ENCODE measurements at places on chromosomes 3 and 15. TPM values are rescaled to one million over a fixed set of nuclear protein-coding genes. Genes with fewer than 3 reads are reported as not detected.

Gene P2RY1
- total RNA-seq: 20.2 TPM

Gene PYGO1
- total RNA-seq: 7.9 TPM

DNA sequence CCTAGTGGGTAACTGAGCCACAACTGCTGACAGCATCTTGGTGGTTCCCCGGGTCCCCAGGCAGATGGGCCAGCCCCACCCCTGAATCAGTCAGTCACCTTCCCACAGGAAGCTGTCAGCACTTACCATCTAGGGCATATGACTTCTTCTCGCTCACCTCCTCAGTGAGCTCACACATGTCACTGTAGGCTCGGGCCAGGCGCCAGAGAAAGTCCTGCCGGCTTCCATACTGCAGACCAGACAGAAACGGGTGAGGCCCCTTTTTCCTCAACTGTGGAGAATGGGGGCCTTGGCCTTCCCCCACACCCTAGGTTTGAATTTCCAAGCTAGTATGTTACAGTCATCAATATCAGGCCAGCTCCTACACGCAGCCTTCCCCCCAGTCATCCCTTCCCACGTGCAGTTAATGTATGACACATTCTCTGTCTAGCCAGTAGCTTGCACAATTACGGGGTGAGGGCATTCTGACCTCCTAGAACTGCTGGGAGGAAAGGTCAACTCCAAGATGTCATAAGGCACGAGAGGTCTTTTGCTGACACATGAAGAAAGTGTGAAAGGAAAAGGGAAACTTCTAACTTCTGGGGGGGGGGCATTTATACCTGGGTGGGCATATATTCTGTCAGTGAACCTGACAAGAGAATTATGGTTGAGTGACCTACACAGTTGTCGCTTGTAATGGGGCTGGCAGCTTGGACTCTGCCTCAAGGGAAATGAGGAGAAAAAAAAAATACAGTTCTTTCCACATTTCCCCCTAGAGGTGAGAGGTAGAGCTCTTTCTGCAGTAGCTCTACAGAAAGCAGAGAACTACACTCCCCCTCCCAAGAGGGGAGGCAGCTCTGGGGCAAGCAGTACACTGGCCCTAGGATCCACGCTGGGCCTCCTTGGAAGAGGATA, 10.9 kb downstream of the RMDN3 start:
- DNase-seq: no peak
- H3K27ac ChIP-seq: no peak overlapping the region
- H3K4me3 ChIP-seq: no peak overlapping the region
- H3K27me3 ChIP-seq: no peaks in the 10 kb centered on the region

GRCh38 chr3:35201211-35201610, 438.1 kb upstream of the ARPP21 start:
- H3K4me3 ChIP-seq: no peak overlapping the region
- no peaks in the 10 kb centered on the region for H3K4me1 ChIP-seq

DNA sequence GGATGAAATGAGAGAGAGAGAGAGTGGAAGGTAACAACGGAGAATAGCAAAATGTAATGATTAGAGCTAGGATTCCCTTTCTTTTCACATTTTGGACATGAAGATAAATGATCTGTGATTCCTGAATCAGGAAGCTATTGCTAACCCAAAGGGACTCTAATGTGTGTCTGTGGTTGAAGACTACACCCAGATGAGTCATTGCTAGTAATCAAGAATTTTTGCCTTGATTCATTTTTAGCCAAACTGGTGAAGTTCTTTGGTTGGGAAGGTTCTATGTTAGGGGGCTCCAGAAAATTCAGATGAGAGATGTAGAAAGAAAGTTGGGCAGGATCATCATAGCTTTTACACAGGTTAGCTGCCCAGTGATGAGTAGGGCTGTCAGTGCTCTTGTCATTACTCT, 116.4 kb downstream of the DUT start:
- peaks cover 4% of the 10 kb centered on the region for H3K36me3 ChIP-seq
- no peaks in the 10 kb centered on the region for H3K27me3 ChIP-seq
- no peak overlapping the region for H3K4me3 ChIP-seq
- no peaks in the 10 kb centered on the region for H3K4me1 ChIP-seq

Gene HACD2
- 40.7 TPM for total RNA-seq

Measured in lung (tissue), 17 donors.